ENCODE measurements at places on chromosomes 2 and 18.
A peak's percentile ranks its signal among the peaks of the same experiment; 100 is the strongest.

DNA sequence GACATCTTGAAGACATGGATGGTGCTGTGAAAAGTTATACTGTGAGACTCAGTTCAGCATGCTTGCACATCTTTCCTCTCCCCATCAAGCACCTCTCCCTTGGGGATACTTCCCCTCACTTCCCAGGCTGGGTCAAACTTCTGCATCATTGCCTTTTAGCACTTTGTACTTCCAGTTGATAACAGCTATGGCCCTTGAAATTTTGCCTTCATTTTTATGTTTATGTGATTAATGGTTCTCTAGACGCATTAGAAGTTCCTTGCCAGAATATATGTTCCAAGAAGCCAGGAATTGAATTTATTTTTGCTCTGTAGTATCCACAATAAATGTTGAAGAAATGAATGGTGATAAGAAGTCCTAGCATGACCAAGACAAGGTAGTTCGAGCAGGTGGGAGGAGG, 120.9 kb upstream of the ST6GAL2 start:
- ATAC-seq, result no peak

GRCh38 chr2:74401891-74402290, 19.5 kb downstream of the C2orf81 start:
- no peak for ATAC-seq

DNA sequence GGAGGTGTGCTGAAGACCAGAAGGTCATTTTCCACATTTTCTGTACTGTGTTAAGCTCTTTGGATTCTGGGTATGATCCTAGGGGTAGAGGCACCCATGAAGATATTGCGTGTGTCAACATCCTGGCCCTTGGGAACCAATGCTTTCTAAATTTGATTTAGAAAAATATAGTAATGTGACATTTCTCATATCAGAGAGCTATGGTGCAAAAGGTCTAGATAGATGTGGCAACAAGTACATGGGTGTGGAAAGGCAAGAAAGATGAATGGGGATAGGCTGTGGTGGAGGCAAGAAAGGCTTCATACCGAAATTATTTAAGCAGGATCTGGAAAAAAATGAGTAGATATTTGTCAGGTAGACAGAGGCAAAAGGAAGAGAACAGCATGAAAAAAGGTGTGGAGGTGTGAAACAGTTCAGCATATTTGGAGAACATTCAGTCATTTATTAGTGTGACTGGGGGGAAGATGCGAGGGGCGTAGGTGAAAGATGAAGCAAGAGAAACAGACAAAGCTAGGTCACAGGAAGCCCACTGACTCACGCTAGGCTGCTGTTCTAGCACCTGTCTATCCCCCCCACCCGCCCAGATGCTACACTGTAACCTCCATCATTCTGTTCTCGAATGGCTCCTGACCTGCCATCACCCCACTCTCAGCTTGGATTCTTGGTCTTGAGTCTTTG, 11.7 kb downstream of the DOK1 start:
- peak; percentile 21 for ATAC-seq

DNA sequence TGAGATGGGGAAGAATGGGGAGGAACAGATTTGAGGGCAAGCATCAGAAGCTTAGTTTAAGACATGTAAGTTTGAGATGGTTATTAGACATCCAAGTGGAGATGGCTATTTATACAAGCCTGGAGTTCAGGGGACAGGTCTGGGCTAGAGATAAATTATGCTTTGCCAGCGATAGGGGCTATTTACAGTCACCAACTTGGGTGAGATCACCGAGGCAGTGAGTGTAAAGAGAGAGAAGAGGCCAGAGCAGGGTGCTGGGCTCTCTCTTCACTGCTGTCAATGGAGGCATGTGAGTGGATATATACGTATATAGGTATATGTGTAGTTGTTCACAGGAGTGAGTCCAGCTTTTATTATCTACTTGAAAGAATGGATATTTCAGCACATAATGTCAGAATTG, 81.0 kb downstream of the QPCT start:
- no peak for ATAC-seq

- no peak for ATAC-seq
These were observed 53.8 kb downstream of the GRB14 start for GRCh38 chr2:164567335-164567989.

DNA sequence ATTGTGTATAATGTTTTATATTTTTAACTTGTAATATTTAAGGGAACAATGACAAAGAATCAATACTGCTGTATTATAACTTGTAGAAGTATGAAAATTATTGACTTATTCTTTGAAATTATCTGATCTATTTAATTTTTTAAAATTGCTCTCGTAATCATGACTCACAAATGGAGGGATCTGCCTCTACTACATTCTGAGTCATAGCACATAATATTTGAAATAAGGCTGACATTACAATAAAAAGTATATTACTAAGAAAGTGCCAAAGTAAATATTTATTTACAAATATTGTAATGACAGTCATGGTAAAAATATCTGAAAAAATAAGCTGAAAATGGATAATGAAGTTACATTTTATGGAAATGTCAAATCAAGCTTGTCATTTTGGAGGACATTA, 1144.6 kb upstream of the CDH2 start:
- ATAC-seq, result no peak

GRCh38 chr2:37558623-37559022, 112.8 kb downstream of the CDC42EP3 start:
- no peak for ATAC-seq

DNA sequence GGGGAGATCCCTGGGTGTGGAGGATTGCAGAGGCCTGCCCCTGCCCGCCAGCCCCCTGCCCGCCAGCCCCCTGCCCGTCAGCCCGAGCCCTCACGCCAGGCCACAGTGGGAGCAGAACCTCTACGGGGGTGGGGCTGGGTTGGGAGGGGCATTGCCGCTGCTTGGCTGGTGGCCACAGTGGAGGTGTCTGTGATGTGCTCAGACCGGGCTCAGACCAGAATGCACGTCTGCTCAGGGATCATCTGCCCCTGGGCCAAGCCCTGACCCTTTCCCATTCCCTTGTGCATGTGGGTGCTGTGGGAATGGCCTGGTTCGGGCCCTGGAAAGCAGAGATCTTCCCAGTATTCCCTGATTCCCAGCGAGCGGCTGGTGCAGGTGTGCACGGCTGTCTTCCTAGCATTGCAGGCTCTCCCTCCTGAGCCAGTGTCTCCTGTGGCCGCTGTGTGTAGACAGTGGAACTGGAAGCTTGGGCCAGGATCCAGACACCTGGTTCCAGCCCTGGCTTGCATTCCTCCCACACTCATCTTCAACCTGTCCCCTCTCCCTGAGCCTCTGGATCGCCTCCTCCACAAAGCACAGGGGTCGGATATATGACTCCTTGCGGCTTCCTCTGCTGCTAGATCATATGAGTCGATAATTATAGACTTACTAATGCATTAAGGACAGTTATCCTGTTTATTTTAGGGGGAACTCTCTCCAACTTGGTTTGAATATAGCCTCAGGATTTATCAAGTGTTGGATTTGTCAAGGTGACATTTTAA, 161.6 kb downstream of the LDLRAD4 start:
- ATAC-seq, result no peak

DNA sequence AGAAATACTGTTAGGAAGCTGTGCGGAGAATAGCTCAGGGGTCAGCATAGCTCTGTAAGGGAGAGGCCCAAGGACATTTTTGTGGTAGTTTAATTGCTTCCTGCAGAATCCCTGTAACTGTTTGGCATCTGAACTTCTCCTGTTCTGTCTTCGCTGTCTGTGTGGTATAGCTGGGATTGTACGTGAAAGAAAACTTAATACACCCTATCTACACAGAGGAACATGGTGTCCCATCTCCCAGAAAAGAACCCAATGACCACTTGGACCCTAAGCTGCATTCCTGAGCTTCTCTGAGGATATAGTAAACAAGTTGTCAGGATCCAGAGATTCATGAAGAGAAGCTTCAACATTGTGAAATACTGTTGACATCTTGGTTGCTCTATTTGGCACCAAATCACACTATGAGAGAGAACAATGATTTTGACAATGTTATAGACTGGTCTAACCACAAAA, 81.3 kb downstream of the CDC42EP3 start:
- no peak for ATAC-seq

DNA sequence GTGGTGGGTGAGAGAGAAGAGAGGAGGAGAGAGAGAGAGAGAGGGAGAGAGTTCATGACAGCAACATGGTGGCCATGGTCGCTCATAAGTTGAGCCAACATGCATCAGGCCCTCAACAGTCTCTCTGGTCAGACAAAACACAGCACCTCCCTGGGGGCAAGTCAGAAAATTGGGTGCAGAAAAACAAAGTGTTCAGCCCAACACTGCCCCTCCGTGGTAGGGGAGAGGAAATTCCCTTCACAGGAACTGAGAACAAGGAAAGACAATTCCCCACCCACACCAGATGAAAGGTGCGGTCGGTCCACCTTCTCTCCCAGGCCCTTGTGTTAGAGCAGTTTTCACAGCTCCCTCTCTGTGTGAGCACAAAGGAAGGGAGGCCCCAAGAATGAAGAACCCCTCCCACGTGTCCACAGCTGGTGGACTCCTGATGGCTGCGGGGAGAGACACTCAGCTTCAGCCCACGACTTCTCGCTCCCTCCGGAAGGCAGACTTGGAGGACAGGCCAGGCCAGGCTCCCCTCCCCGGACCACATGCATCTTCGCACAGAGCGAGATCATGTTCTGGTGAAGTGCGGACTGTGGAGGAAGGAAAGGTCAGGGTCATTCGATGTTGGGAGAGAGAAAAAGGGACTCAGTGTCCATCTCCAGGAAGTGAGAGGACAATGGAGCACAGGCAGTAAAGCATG, 181.7 kb downstream of the ANAPC1 start:
- peak; percentile 3 for ATAC-seq

DNA sequence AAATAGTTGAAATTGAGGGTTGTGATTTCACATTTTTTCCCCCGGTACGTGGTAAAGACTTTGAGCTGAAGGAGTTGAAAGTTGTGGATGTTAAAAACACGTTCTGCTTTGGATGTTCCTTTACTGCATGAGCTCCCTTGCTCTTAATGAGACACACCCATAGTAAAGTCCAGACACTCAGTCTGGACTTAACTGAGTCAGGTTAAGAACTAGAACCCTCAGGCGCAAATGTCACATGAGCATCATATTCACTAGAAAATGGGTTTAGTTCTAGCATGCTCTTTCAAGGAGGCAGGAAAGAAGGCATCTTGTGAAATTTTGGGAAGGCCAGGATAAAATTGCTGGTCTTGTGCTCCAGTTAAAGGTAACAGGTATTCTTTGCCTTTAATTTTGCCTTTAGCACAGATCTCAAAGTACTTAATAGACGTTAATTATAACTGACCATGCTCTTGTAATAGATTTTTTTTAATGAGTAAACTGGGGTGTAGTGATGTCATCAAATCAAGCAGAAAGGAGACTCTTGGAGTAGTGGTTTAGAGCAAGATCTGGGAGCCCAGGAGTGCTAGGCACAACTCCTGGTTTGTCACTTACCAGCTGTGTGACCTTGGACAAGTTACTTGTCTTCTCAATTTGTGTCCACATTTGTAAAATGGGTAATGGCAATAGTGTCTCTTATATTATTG, 20.6 kb downstream of the ITGA6 start:
- no peak for ATAC-seq

DNA sequence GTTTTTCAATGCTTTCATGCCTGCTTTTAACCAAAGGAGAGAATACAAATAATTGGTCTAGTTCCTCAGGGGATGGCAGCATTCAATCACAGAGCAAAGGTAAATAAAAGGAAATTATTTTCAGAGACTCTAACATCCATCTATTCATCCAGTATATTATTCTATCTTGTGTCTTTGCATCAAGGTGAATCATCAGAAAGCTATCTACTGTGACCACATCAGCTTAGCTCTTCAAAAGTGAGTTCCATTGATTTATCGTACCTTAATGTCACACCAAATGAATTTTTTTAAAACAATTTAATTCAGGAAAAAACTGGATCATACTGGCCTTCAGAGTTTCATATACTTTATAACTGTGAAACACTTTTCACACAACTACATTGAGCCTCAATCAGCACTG, 66.1 kb downstream of the CHN1 start:
- no peak for ATAC-seq

GRCh38 chr2:68594674-68595492, 48.5 kb upstream of the PROKR1 start:
- ATAC-seq, result no peak

- no peak for ATAC-seq
These were observed 20.6 kb downstream of the TMX3 start for GRCh38 chr18:68694316-68694715.
